ENCODE measurements at places on chromosomes 1 and 21.

DNA sequence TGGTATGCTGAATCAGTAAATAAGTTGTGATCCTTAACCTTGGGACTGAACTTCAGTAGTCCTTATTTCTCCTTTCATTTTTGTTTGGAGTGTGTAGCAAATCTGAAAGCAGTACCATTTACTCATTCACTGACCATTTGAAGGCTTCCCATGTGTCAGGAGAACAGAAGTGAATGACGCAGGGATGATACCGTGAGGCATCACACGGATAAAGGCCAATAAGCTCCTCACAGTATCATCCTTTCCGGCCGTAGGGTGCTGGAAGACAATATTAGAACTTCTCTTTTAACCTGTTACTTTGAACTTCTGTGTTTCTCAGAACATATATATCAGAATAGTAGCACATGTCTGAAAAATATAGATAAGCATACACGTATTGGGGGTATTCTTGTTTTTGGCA is 21.3 kb downstream of the BACH1 start:
- no peak for DNase-seq

DNA sequence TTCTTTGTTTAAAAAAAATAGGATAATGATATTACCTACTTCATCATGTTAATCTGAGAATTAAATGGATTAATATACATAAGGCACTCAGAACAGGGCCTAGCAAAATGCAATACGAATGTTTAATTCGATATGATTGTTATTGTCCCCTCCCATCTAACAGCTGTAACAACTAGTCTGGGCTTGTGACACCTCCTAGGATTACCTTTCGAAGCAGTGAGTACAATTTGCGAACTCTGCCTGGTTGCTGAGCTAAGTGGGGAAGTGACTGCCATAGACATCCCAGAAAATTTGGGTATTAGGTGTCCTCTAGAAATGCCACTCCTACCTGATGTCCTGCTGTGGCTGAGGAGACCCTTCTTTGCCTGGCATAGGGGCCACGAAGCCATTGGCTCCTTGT is 3.0 kb downstream of the RASSF5 start:
- no peak for DNase-seq

- peak; percentile 19 for DNase-seq
Observed at GRCh38 chr1:89598450-89599331, 34.2 kb upstream of the LRRC8C start.

DNA sequence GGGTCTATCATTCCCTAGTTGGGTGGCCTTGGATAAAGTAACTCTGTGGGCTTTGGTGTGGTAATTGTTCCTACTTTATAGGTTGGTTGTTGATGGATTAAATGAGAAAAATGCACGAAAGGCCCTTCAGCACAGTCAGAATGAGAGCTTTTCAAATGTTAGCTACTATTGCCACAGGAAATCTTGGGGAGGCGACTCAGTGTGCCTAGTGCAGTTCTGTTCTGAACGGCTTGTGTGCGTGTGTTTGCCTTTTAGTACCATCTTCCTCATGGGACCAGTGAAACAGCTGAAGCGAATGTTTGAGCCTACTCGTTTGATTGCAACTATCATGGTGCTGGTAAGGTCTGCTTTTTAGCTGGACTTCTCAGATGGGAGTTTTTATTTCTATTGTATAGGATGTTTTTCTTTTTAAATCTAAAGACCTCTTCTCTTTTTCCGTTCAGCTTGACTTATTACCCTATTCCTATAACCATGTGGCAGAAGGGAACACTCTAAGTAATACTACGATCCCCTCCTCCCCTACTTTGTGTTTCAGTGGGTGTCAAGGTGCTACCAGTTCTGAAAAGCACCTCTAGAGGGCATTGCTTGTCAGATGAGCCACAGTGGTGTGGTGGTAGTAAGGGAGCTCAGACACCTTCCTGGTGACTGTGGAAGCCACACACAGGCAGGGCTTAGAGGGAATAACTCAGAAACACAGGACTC is 9.2 kb downstream of the SFT2D2 start:
- no peak for DNase-seq

GRCh38 chr1:155125946-155126555 is 1.6 kb upstream of the EFNA1 start:
- DNase-seq, result no peak

GRCh38 chr21:35039595-35040289 is 9.4 kb downstream of the RUNX1 start:
- no peak for DNase-seq

GRCh38 chr1:115890580-115890979 is 49.7 kb upstream of the NHLH2 start:
- no peak for DNase-seq

GRCh38 chr21:45482899-45483821 is 59.1 kb downstream of the SLC19A1 start:
- DNase-seq, result peak; percentile 34

- peak; percentile 38 for DNase-seq
Observed at GRCh38 chr1:26161415-26162219, 2.7 kb downstream of the FAM110D start.

GRCh38 chr21:33058957-33059356 is 11.0 kb upstream of the OLIG1 start:
- no peak for DNase-seq

DNA sequence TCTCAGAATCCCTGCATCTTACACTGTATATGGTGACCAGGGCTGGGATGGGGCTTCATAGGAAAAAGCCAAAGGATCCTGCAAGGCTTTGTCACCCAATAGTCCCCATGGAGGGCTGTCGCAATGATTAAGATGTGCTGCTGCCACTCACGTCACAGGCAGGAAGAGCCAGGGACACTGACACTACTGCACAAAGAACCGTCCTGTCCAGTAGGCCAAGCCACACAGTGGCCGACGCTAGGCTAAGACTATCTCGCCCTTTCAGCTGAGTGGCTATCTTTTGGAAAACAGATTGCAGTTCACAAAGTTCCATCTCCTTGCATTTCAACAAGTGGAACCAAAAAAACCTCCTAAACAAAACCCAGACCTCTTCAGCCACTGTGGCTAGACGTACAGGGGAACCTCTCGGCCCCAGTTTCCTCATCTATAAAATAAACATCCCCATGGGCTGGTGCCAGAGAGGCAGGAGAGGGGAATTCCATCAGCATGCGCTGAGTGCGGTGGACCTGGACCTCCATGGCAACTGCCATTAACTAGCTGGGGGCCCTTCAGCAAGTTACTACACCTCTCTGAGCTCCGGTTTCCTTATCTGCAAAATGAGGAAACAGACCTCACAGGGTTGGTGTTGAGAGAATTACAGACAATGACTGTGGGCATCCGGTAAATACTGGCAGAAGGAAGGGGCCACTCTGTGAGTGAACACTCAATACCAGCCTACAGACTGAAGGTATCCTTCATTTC is 8.7 kb downstream of the CAPZB start:
- DNase-seq, result peak; percentile 56
